ENCODE measurements at places on chromosomes 4 and X.

DNA sequence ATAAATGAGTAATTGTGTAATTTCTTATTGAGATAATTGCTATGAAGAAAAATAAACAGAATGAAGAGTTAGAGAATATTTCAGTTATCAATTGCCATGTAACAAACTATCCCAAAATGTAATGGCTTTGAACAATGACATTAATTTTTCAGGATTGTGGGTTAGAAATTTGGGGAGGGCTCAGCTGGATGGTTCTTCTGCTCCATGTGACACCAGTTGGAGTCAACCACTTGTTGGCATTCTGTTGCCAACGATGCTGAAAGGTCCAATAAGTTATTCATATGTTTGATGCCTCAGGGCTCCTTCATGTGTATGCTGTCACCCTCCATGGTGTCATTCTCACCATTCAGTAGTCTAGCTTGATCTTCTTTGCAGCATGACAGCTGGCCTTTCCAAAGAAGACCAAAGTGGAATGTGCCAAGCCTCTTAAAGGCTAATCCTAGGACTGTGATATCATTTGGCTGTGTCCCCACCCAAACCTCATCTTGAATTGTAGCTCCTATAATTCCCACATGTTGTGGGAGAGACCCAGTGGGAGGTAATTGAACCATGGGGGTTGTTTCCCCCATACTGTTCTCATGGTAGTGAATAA lies 20.9 kb upstream of the CCDC149 start:
- DNase-seq: no peak

DNA sequence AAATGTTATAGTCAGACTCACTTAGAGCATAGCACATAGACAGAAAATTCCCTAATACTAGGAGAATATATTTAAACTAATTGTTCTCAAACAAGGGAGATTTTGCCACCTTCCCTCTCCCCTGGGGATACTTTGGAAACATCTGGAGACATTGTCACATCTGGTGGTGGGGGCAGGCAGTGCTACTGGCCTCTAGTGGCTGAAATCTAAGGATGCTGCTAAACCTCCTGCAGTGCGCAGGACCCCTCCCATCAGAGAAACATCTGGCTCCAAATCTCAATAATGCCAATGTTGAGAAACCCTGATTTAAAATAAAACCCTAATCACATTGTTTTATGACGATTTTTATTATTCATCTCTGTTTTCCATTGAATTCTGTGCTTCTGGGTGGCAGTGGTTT lies 244.9 kb downstream of the FRMPD4 start:
- no peak for DNase-seq

DNA sequence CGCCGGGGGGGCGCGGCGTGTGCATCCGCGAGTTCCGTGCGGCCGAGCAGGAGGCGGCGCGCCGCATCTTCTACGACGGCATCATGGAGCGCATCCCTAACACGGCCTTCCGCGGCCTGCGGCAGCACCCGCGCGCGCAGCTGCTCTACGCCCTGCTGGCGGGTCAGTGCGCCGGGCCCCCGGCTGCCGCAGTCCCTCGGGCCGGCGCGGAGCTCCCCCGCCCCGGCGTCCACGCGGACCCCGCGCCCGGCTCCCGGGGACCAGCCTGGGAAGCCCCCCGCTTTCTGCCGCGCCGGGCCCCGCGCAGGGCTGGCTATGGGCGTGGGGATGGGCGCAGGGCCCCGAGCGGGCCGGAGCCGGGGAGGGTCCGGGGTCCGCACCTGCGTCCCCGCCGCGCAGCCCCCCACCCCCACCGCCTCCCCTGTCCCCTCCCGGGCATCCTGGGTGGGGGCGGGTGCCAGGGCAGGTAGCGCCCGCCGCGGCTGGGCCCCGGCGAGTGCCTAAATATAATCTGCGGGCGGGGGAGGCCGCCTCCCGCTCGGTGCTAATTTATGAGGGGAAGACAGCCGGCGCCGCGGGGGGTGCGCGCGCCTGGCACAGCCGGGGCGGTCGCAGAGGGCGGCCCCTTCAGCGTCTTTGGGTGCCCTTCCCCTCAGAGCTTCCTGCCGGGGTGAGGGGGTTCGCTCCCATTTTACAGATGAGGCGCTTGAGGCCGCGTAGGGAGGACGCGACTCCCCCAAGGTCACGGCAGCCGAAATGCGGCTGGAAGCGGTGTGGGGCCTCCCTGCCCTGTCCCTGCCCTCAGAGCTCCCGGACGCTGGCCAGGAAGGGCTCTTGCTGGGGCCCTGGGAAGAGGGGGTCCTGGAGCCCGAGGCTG lies 837 bp downstream of the NAT8L start:
- no peak for DNase-seq

DNA sequence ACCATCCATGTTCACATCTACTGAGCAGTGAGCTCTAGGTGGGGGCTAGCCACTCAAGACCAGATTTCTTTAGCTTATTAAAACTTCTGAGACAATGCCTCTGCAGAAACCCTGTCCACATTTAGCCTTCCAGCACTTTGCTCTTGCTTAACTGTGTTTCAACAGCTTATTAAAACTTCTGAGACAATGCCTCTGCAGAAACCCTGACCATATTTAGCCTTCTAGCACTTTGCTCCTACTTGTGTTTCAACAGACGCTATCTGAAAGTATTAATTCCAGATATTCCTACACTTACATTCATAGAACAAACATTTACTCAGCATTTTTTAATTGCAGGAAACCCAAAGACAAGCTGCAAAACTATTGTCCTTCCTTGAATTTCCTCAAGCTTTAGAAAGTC lies 91.9 kb downstream of the SEL1L3 start:
- no peak for DNase-seq

DNA sequence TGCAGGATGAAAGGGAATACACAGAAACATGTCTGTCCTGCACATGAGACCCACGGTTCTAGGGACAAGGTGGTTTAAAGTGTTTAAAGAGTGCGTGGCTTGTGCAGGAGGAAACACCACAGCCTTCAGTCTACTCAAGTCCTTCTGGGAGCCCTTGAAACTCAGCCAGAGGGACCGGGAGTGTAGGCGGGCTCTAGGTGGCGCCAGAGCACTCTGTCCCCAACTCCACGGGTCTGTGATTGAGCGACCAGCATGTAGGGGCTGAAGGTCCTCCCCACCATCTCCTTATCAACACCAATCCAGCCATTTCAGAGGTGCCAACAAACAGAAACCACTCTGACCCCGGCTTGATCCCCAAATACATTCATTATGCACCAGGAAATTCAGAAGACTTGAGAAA lies 82.0 kb upstream of the CLDN34 start:
- peak; percentile 81 for DNase-seq

- no peak for DNase-seq
Observed at GRCh38 chr4:159212675-159213293, 109.9 kb downstream of the RAPGEF2 start.

GRCh38 chrX:103343105-103343504 lies 13.1 kb downstream of the TCEAL7 start:
- peak; percentile 64 for DNase-seq

DNA sequence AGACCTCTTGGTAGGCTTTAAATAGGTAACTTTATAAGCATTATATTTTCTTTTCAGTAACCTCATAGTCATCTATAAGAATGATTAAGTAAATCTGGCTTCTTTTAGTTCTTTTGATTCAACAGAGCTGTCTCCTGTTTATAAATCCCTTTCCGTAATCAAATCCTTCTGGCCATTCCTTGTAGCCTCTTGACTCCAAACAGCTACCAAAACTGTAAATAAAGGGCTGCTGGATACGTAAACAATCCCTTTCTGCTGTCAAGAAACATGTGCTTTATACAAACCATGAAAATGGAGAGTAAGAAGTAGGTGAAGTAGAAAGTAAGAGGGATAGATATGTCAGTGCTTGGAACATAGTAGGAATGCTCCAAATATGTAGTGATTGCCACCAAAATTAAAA lies 183.2 kb upstream of the CASK start:
- no peak for DNase-seq

- peak; percentile 81 for DNase-seq
Observed at GRCh38 chr4:38983787-38984598, 48.2 kb downstream of the TMEM156 start.

GRCh38 chr4:39521253-39521919 lies 5.9 kb downstream of the UGDH start:
- no peak for DNase-seq

DNA sequence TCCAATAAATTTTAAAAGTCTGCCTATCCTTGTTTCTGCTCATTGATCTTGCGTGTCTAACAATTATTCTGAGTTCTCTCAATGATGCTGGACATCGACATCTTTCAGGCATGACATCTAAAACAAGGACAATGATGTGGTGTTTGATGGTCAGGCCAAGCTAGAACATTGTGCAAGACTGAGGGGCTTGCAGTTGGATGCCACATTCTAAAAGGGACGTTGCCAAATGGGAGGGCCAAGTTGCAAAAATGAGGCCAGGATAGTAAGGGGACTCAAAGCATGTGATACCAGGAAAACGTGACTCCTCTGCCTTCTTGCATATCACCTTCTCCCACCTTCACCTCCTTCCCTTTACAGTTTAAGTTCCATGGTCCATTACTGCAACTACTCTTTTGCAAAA lies 29.4 kb upstream of the NSUN7 start:
- no peak for DNase-seq

DNA sequence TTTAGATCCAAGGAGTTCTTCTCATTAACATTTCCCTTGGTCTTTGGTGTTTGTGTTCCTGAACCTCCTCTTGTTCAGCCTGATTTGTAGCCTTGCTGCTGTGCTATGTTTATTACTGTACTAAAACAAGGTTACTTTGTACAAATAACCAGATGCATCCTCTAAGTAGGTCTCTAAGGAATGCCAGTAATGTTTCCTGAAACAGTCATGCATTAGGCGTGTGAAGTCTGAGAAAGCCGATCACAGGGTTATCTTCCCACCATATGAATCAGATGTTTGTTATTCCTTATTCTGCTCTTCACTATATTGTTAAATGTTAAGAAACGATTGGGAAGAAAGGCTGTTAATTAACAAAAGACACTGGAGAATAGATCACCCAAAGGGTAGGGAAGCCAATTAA lies 66.9 kb downstream of the GALNTL6 start:
- peak; percentile 79 for DNase-seq

- DNase-seq: no peak
Observed at GRCh38 chr4:71338846-71339593, at the start of gene SLC4A4. SLC4A4 (plus strand) TSS chr4:71339020.

DNA sequence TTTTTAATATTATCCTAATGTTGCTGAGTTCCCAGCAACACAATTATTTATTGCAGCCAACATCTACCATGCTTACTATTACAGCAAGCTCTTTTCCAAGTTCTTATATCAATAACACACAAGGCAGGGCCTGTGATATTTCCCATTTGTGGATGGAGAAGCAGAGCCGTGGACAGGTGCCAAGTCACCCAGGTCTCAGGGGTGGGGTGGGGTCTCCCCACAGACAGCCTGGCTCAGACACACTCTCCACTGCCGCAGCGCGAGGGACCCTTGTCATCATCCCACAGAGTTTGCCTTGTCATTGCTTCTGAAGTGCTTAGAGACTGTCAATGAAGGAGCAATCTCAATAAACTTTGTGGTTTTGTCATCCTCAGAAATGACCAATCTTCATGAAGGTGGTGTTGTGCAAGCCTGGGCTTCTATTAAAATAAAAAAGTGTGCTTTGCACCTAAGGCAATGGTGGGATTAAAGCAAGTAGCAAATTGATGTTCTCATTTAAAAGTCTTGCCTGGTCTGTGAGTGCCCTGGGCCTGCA lies 76.1 kb downstream of the SORBS2 start:
- no peak for DNase-seq

GRCh38 chrX:38571058-38571457 lies 9.7 kb downstream of the TSPAN7 start:
- no peak for DNase-seq

DNA sequence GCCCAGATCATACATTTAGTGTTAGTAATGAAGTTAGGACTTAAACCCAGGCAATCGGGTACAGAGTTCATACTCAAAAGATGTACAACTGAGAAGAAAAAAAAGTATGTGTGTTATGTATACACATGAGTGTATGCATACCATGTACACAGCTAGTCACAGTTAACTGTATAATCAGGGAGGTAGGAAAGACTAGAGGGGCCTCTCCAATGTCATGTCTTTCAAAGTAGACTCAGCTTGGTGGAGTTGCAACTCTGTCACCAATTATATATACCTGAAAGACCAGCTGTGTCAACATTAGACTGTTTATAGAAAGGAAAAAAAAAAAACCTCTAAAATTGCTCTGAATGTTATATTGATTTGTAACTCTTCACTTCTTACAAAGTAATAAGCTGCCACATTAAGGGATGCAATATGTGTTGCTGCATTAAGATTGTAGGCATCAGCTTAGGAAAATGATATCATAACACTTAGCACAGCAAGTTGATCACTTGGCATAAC lies 167.5 kb downstream of the DCTD start:
- DNase-seq: no peak

- no peak for DNase-seq
Observed at GRCh38 chr4:80268936-80269335, 2.5 kb downstream of the FGF5 start.

GRCh38 chr4:166518776-166519175 lies 645.7 kb downstream of the TLL1 start:
- no peak for DNase-seq

Measured in islet precursor cell (in vitro differentiated cells).